NB4 (cell line): ENCODE measurements at places on chromosomes 4 and X.

DNA sequence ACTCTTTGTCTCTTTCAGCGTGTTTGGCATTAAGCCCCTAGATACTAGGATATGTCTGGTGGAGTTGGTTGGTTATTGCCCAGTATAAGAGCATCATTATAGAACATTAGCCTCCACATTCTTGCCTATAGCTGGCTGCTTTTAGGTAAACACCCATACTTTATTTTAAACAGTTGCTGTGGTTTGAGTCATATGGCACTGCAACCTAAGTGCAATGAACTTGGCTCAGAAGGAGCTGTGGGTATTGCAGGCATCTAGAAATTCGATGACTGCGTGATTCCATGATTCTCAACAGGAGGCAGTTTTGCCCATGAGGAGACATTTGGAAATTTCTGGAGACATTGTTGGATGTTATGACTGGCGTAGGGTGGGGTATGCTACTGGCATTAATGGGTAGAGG lies 49.5 kb downstream of the DCLK2 start:
- DNase-seq: no peak

- DNase-seq: no peak
These were observed 1.3 kb downstream of the G3BP2 start for GRCh38 chr4:75671802-75672421.

DNA sequence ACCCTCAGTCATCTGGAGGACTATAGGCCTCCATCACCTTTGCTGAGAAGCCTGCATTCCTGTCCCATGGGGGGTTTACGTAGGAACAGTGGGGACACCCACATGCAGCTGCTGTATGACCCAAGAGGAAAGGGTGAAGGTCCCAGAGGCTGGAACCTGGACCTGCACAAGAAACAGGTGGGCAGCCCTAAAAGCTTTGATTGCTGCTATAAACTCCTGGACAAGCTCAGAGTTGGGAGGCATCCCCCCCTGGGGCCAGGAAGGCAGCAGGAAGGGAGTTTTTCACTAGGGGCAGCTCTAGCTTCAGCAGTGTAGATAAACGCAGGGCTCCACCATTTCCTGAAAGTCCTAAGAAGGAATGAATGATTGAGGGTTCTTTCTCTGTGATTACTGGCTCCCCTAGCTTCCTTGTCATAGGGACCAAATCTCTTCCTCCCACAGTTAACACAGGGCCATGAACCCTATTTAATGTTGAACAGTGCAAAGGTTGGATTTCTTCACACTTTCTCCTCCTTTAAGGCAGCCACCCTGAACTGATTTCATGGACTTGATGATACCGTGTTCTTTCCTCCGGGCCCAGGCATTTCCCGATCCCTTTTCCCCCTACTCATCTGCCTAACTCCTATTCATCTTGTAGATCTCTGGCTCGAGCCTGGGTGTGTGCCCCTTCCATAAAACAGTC lies 84.2 kb downstream of the CHRNA9 start:
- no peak for DNase-seq

DNA sequence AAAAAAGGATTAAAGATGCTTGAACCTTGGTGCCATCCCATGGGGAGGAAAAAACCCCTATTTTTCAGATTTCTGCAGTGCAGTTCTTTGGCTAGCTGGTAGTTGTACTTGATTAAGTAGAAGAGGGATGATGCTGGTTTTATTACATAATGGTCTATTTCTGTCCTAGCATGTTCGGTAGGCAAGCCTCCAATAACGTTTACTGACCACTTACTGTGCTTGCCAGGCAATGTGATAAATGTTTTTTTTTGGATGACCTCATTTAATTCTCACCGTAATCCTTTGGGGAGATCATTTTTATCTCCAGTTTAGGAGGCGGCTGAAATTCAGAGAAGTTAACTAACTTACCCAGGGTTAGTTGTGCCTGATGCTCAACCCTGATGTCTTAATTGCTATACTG lies 92.1 kb upstream of the RPA4 start:
- no peak for DNase-seq

DNA sequence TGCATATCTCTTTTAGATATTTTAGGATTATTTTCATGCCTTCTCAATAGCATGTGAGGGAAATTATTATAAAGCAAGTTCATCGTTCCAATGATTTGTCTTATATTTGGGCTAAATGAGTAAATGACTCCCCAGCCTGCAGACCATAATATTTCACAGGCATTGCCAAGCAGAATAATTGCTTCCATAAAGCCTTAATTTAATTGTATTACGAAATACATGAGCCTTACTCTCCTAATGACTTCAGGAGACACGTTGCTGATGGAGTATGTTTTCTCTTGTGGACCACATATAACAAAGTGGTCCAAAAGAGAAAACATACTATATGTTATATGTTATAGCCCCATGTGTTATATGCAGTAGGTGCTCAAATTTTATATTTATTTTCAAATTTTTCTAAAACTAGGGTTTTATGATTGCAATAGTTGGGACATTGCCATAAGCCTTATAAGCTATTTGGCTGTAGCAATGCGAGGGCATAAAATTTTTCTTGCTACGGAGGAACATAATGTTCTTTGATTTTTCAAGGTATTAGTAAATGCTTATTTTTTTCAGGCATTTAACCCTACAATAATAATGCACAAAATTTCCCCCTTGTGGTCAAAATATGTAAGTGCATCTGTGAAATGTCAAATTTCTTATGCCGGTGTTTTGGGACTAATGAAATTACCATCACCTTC lies 26.2 kb upstream of the TMPRSS11D start:
- DNase-seq: peak; percentile 25

- DNase-seq: peak; percentile 65
These were observed 130.7 kb upstream of the GPRIN3 start for GRCh38 chr4:89438102-89438831.

- DNase-seq: no peak
These were observed 277.4 kb upstream of the GATB start for GRCh38 chr4:152038238-152038637.

DNA sequence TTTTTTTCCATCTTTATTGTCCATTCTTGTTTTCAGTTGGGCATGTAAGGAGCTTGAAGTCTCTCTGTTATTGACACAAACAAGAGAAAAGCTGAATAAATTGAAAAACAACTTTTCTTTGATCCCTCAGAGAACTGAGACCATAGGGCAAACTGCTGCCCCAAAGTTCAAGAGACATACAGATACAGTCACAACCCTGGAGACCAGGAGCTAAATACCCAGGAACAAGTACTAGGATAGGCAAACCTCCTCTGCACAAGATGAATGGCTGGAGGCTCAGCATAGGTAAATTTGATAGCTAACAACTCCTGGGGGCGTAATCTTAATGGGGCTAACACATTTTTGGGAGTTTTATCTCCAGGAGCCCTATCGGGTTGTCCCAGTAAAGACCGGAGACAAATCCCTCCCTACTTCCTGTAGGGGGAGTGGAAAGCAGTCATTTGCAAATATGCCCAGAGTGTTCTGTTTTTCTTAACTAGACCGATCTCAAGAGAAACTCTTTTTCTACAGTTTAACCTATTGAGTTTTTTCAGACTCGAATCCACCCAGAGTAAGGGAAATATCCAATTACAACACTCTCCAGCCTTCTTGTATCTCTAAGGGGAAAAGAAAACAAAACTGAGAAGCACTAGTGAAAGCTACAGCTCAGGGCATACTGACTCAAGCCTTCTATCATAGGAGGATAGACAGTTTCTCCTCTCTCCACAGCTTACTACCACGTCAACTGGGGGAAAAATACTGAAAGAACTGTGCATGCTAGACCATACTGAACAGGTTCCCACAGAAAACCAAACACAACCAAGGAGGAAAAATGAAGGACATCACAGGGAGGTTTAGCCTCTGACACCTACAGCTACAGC lies 23.1 kb downstream of the MAGEA8 start:
- no peak for DNase-seq

DNA sequence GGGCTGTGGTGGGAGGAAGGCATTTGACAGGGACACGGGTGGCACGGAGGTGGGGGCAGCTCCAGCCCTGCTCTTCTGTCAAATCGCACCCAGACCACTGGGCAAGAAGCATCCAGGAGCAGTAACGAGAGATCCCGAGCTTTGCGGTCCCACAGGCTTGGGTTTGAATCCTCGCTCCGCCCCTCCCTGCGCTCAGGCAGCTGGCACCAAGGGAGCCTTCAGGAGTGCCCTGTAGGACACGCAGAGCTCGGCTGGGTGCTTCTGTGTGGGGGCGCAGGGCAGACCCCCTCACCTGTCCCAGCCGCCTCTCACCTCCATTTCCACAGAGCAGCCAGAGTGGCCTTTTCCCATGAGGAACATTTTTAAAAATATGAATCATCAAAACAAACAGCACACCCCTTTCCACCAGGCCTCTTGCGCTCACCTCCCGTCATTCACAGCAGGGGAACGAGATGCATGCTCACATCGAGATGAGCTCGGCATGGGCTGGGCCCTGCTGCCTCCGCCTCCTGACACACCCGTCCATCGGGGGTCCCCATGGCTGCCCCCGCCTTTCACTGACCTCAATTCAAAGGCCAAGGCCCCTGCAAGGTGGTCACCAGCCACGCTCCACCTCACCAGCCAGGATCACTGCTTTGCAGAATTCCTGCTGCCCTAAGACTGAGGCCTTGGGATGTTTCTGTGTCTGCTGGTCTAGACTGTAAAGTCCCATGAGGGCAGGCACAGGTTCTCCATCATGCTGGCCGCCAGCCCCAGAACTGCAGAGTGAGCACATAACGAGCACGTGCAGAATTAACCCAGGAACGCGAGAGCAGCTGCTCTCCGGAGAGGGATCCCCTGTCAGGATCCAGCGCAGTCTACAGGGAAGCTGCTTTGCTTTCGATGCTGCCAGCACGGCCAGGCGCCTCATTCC lies 52.7 kb downstream of the ACOX3 start:
- no peak for DNase-seq

- peak; percentile 35 for DNase-seq
These were observed 81.4 kb downstream of the FBXW7 start for GRCh38 chr4:152454398-152455011.

GRCh38 chr4:83388313-83388676 lies 53.6 kb upstream of the HPSE start:
- peak; percentile 17 for DNase-seq

GRCh38 chr4:54073271-54073880 lies 9.0 kb upstream of the CHIC2 start:
- peak; percentile 18 for DNase-seq

DNA sequence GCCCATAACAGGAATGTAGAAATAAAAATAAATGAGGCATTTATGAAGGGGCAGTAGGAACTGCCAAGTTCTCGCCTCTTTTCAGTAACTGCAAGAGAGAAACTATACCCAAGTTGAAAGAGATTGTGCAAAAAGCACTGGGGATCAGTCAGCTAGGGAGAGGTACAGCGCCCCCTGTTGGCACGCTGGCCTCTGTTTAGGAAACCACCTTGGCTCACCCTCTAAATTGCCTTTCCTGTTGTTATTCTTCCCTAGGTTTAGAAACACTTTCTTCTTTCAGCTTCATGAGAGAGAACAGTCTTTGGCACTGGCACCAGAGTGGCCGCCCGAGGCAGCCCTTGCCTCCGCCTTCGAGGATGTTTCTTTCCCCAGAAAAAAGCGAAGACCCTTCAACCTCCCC lies 348.5 kb downstream of the MID1IP1 start:
- peak; percentile 74 for DNase-seq

GRCh38 chrX:12747433-12747832 lies 43.8 kb upstream of the PRPS2 start:
- no peak for DNase-seq

GRCh38 chr4:4852591-4853362 lies 6.7 kb upstream of the MSX1 start:
- no peak for DNase-seq
